ENCODE measurements at places on chromosomes 1 and 21.

DNA sequence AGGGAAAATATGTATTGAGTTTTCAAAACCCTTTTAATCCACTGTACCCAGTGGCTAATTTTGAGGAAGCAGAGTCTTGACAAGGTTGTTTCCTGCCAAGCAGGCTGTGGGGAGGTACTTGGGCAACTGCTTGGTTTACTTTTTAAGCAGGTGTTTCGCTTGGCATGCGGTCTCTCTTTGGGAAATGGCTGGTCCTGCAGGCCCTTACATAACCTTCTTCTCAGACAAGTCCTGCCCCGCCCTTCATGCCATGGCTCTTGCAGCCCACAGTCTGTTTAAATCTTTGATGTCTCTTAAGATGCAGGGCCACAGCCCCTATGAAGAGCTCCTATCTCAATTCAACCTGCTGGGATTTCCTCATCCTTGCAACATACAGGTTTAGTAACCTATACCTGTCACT, 36.0 kb upstream of the ABCD3 start:
- DNase-seq, result no peak

DNA sequence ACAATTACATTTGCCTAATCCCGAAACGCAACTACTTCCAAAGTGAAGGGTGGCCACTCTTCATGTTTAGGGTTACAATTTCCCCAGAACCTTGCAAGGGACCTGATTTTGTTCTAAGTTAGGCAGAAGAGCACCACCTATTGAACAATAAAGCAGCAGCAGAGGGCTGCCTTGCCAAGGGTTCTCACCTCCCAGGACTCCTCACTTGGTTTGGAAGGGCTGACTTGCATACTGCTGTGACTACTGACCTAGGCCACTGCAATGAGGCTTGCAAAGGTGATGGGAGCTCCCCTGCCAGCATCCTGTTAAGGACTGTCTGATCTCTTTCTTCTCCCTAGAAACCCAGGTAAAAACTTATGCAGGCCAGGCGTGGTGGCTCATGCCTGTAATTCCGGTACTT, 14.2 kb downstream of the MTOR start:
- DNase-seq, result no peak

DNA sequence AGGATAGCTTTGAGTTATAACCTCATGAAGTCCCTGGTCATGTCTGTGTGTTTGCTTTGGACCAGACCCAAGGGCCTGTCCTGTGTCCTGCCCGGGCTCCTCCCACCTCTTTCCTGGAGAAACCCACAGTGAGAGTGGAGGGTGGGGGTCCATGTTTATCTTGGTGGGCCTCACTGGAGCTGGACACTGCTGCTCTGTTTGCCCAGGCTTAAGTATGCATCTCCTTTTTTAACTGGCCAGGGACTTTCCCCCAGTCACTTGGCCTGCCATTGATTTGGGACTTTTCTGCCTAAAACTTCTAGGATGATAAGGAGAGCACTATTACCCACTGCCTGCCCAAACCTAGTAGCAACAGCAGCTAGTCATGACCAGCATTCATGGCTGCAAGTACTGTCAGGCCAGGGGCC, 49.8 kb downstream of the DDR2 start:
- no peak for DNase-seq

GRCh38 chr1:9449110-9449627, 90.1 kb upstream of the SLC25A33 start:
- DNase-seq, result no peak

DNA sequence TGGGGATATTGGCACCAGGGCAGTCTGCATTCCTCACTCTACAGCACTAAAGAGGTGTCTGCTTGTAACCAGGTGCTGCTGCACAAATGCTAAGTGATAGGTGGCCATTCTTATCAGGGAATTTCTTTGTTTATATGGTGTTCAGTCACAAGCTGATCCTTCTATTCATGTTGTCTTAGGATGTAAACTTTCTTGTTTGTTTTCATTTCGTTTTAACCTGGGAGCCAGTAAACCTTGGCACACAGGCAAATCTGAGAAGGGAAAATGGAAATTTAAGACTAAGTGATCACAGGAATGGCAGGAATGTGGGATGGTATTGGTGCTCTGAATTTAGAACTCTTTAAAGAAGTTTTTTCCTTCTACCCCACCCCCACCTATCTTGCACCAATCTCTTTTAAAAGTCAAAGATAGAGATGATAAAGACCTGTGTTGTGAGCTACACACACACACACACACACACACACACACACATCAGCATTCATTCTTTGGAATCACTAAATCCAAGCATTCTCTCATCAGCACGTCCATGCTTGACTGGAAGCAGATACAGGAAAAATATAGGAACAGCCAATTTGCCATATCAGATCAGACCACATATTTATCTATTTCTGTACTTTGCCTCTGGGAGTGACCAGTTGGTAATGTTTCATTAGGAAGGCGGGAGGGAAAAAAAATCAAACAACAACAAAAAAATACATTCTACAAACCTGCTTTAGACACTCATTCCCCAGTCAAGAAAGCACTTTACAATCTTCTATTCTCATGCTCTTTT, 451.4 kb upstream of the ADGRL2 start:
- DNase-seq, result no peak

GRCh38 chr1:85406081-85406480, 58.9 kb downstream of the DDAH1 start:
- DNase-seq, result no peak

GRCh38 chr1:1176931-1177330, 3.3 kb downstream of the TTLL10 start:
- DNase-seq, result no peak

- DNase-seq, result no peak
These were observed 60.0 kb downstream of the LRIG2 start for GRCh38 chr1:113133038-113133437.

DNA sequence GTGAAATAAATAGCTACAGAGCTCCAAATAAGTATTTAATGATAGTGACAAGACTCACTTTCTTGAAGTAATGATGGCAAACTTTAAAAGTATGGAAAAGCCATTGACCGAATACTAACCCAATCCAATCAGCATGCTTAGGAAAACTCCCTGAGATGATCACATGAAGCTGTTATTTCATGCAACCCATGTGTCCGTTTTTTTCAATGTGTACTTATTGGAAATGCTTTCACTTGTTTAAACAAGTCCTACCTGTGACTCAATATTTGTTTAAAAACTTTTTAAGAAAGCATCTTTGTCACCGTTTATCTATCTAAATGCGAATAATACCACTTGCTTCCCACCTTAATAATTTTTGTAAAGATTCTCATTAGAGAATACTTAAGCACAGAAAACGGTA, 185.8 kb downstream of the NRIP1 start:
- no peak for DNase-seq

- DNase-seq, result no peak
These were observed 97.1 kb upstream of the CACYBP start for GRCh38 chr1:174902531-174903099.

- DNase-seq, result no peak
These were observed 1679.0 kb upstream of the B3GALT2 start for GRCh38 chr1:194865383-194865782.

GRCh38 chr1:243731974-243732625, 117.9 kb downstream of the AKT3 start:
- DNase-seq, result no peak

GRCh38 chr1:109481646-109482045, 2.1 kb upstream of the ATXN7L2 start:
- no peak for DNase-seq
